ENCODE measurements at places on chromosomes 1 and 21.

GRCh38 chr1:19910650-19911049 lies 12.8 kb downstream of the PLA2G2E start:
- no peak for DNase-seq

GRCh38 chr21:42970946-42971653 lies 3.3 kb upstream of the PKNOX1 start:
- no peak for DNase-seq

DNA sequence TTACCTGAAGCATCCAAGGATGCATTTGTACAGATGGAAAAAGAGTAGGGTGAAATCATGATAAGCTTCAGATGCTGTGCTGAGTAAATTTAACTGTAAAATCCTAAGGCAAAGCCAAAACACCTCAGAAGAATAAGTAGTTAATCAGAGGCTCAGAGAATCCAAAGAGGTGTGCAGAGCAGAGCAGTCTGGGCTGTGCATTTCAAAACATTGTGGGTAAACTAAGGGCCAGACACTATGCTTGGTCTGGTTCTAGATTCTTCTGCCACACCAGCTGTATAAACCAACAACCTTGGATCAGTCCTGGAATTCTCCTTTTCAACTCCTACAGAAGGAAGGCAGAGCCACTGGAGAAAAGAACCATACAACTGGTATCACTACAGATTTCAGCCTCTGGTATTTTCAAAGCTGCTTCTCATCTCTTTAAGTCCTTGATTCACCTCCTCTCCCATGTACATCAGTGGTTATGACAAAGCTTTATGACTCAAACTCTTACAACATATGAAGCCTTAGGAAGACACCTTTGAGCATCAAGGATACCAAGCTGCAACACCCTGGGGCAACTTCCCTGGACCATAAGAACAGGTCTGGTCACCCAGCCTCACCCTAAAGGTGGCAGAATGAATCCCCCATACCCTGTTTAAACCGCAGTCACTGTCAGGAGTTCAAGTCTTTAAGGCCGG lies 11.6 kb upstream of the HIPK1 start:
- no peak for DNase-seq

DNA sequence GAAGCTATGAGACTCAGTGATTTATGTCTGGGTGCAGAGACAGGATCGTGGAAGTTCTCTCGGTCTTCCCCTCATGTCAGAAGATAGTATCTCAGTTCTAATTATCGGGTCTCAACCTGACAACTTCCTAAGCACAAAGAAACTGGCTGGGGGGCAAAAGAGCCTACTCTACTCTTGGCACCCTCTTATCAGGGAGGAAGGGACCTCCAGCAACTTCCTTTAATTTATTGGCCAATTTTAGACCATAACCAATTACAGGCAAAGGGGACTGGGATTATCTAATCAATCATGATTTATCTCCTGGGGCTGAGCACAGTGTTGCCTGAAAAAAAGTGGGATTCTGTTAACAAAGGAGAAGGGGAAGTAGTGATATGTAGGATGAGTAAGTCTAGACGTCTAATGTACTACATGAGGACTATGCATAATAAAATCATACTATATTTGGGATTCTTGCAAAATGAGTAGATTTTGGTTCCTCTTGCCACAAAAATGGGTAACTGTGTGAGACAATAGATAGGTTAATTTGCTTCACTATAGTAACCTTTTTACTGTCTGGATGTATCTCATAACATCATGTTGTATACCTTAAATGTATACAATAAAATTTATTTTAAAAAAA lies 98.8 kb downstream of the ZFYVE9 start:
- DNase-seq, result no peak

DNA sequence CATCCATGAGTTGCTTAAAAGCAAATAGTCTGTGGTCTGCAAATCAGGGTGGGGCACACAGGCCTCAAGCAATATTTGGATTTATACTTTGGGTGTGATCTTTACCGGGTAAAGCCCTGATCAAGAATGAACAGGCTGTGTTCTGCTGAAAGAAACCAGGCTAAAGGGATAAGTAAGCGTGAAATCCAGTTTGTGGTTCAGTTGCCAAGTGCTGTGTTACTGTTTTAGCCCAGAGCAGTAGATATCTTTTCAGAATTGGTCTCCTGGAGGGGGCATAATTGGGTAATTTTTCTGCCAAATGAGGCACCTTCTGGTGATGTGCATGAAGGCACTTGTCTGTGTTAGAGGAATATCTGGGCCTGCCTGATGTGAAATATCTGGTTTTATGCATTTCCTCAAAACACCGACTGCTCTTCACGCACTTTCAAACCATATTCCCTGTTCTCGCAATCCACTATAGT lies 21.4 kb downstream of the AIM2 start:
- no peak for DNase-seq

DNA sequence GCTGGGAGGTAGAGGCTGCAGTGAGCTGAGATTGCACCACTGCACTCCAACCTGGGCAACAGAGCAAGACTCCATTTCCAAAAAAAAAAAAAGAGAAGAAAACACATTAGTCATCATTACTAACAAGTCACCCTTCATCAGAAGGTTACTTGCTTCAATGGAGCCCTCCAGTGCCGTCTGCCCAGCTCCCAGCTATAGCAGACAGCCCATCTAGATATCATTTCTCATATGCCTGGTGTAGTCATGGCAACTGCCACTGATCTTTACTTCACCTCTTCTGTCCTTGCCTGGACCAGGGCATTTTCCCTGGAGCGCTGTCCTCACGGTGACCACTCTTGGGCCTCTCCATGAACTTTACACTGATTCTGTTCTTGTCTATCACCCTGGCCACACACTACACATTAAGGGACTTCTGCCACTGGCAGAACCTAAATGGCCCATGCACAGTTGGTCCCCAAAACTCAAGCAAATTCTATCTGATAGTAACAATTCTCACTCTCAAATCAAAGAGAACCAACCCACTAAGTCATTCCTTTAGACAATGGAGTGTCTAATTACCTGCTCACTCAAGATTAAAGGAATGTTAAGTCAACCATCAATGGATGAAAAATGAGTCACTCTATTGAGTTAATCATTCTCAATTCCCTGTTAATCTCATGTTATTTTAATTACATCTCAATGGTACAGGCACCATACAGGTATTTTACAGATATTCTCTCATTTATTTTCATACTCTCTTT lies 12.9 kb downstream of the GPA33 start:
- DNase-seq, result no peak

GRCh38 chr1:45969866-45970265 lies 162.6 kb downstream of the PIK3R3 start:
- no peak for DNase-seq

DNA sequence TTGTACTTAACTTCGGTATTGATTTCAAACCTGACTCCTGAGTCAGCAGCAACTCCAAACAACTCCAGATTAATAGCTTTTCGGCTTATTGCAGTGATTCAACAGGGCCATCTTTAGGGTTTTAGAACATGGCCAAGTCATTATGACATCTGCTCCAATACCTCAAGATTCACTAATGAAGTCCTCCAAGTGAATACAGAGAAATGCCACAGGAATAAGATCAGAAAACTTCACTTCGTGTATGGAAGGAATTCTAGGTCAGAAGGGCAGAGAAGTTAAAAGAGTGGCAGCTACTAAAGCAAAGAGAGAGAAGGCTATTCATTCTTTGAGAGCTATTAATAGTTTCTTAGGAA lies 7.6 kb upstream of the C1orf116 start:
- DNase-seq, result no peak

DNA sequence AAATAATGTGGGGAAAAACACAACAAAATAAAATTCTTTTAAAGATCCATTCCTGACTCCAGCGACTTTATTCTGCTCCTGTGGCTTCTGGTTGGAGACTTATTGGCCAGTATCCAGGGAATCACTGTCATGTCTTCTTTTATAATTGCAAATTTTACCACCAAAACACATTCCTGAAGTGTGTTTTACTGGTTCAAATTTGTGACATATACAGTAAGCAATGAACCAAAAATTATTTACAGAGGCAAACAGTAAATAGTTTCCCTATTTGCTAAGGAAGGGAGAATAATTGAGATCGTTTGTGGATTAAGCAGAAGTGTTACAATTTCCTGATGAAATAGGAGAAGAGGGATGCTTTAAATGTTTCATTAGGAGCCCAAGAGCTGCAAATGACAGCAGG lies 118.7 kb downstream of the ZNF281 start:
- no peak for DNase-seq

DNA sequence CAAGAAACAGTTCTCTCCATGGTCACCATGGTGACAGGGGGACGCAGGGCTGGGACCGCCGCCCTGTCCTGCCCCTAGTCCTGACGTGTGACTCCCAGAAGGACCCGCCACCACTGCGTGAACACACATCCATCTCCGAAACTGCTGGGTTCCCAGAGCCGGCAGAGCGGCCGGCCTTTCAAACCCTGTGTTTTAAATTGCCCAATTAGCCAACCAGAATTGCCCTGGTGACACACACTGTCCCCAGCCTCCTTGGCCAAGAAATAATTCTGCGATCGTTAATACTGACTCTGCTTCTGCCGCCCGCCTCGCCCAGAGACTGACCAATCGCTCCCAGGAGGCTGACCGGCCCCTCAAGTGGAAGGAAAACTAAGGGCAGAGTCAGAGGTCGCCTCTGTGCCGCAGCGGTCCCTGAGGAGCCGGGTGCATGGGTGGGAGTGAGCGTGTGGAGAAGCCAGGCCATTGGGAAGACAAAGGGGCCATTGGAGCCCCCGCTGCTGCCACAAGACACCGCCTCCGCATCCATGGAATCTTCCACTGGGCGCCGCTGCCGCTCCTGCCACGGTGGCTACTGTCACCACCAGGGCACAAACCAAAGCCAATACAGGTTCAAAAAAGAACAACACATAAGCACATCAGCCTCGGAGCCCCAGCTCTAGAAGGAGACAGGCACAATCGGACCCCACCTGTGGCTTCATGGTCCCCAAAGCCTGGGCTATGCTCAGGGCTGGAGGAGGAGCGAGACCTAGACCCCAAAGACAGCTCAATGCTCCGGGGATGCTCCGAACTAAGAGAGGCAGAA lies 273.2 kb downstream of the NPHP4 start:
- no peak for DNase-seq

DNA sequence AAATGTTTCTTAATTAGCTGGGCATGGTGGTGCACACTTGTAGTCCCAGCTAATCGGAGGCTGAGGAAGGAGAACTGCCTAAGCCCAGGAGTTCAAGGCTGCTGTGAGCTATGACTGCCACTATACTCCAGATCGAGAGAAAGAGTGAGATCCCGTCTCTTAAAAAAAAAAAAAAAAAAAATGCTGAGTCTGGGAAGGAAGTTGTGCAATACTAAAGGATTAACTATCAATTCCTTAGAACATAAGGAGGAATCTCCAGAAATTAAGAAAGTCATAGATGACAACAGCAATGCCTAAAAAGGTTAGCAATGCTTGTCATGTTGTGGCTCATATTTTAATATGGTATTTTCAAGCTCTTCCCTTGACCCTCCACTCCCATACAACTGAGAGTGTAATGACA lies 5.3 kb downstream of the LUZP1 start:
- DNase-seq, result no peak

GRCh38 chr1:46183079-46183847 lies 7.0 kb upstream of the P3R3URF start:
- no peak for DNase-seq

GRCh38 chr1:223363057-223363855 lies 720 bp downstream of the SUSD4 start:
- DNase-seq, result no peak

DNA sequence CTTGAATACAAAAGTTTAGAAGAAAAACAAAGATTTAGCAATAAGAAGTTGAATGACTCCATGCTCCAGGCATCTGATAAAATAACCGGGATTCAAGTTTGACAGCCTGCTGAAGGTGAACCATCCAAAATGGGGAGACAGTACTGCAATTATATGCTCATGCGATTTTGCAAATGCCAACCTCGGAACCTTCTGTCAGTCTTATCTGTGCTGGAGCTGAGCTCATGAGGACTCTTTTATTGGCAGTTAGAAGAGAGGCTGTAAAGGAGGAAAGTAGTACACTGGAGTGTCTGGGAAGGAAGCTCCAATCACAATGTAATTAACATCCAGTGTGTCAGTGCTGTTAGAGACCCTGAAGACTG lies 170.0 kb downstream of the GALNT2 start:
- DNase-seq, result no peak

DNA sequence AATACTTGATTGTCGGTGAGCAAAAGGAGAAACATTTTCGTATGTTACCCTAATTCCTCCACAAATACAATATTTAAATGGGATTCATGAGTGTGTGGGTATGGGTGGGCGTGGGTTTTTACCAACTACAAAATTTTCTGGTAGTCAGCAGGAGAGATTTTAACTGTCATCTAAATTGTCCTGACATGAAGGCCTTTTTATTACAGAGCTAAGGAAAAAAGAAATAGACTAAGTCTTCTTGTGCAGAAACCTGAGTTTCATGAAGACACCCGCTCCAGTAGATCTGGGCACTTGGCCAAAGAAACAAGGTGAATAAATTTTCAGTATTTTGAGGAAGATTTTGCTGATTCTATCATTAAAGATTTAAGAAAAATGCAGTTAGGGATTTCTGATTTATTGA lies 752 bp downstream of the RGS18 start:
- no peak for DNase-seq

DNA sequence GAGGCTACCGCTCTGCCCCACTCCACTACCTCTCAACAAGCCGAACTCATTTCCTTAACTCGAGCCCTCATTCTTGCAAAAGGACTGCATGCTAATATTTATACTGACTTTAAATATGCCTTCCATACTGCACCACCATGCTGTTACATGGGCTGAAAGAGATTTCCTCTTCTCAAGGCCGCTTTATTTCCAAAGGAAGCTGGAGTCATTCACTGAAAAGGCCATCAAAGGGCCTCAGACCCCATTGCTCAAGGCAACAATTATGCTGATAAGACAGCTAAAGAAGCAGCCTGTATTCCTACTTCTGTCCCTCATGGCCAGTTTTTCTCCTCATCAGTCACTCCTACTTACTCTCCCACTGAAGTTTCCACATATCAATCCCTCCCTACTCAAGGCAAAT lies 6.9 kb upstream of the HPDL start:
- DNase-seq, result no peak

- DNase-seq, result no peak
These were observed 776 bp downstream of the KDM1A start for GRCh38 chr1:23019863-23020625.

DNA sequence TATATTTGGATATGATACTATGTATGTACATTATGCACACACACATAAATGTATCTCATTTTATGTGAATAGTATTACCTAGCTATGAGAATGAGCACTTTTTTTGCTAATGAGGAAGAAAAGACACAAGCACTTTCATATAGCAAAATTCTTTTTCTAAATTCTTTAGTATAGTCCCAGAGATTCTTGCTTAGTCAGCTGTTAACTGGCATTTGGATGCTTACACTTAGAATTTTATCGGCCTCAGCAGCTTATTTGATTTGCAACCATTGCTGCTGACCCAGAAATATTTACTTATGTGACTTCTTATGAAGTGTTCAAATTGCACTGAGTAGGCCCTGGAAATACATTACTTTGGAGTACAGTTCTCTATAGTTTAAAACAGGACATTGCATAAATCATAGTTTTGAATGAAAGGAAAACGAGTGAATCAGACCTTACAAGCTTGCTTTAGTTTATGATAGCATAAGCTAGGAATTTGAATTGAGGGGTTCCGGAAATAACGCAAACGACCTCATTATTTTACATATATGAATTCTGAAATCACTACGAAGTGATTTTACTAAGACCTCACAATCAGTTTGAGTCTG lies 653.9 kb upstream of the NEGR1 start:
- no peak for DNase-seq
